ENCODE measurements at places on chromosomes 6 and 20.

- DNase-seq = no peak
Measured at GRCh38 chr6:36865835-36866234, 8.8 kb downstream of the PPIL1 start.

DNA sequence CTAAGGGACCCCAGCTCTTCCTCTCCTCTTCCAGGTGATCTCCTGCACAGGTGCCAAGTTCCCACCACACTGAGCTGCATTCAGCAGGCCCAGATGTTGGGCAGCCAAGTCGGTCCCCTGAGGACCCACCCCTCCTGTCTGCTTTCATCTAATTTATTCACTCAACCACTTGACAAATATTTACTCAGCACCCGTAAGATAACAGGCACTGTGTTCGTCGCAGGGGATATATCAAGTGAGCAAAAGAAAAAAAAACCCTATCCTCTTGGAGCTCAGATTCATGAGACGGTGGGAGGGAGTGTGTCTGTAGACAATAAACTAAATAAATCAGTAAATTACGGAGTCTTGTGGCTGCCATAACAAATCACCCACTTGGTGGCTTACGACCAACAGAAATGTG is 143.6 kb downstream of the MRPL14 start:
- DNase-seq = no peak

DNA sequence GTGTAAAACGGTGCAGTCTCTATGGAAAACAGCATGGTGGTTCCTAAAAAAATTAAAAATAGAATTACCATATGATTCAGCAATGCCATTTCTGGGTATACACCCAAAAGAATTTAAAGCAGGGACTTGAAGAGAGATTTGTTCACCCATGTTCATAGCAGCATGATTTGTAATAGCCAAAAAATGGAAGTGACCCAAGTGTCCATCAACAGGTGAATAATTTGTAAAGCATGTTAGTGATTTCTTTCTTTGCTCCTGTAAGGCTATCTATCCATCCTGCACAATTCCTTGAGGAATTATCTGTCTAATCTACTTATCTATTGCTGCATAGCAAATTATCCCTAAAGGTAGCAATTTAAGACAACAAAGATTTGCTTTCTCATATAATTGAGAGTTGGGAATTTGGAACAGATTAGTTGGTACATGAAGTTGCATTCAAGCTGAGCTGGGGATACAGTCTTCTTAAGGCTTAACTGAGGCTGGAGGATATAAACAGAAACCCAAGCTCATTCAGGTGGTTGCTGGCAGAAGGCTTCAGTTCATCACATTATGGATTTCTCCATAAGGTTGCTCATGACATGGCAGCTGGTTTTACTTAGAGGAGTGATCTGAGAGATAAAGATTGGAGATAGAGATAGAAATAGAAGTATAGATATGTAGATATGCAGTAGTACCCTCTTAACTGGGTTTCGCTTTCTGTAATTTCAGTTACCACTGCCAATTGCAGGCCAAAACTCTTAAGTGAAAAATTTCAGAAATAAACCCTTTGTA is 62.0 kb downstream of the IL22RA2 start:
- DNase-seq = no peak

DNA sequence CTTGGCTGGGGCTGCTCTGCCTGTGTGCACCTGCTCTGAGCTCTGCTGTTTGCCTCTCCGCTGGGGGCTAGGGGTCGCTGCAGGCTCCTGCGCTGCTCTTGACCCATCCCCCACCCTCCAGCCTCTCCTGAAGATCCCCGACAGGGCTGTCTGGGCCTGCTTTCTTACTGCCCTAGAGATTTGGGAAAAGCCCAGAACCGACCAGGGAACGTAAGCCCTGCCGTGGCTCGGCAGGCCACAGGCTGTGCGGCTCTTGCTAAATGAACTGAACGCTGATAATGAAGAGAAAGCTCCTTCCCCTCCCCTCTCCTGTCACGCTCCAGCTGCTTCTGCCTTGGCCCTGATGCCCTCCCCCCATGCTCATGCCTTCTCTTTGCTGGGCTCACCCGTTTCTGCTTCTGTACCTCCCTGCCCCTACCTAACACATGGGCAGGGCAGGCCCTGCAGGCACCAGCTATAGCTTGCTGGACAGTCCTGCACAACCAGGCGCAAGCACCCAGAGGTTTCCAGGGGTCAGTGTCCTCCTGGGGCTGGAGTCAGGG is 32.0 kb upstream of the PCMTD2 start:
- peak; percentile 46 for DNase-seq

GRCh38 chr6:53326372-53327016 is 22.3 kb downstream of the ELOVL5 start:
- peak; percentile 98 for DNase-seq

- peak; percentile 86 for DNase-seq
Measured at GRCh38 chr6:1136415-1136774, 175.5 kb upstream of the FOXQ1 start.

GRCh38 chr6:40521496-40521895 is 65.7 kb downstream of the LRFN2 start:
- no peak for DNase-seq

- DNase-seq = peak; percentile 87
Measured at GRCh38 chr6:41767112-41767833, 12.4 kb downstream of the FRS3 start.

DNA sequence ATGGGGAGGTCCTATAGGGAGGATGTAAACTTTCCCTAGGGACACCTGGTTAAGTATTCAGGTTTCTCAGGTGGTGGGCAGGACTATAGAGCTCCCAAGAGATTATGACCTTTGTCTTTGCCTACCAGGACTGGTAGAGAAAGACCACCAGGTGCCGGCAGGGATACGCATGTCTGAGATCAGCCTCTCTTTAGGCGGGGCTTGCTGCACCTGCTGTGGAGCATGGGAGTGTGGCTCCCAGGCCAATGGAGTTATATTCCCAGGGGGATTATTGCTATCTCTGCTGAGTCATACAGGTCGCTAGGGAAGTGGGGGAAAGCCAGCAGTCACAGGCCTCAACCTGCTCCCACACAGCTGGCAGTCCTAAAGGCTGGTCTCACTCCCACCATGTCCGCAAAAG is 280.5 kb upstream of the MMS22L start:
- DNase-seq = no peak

DNA sequence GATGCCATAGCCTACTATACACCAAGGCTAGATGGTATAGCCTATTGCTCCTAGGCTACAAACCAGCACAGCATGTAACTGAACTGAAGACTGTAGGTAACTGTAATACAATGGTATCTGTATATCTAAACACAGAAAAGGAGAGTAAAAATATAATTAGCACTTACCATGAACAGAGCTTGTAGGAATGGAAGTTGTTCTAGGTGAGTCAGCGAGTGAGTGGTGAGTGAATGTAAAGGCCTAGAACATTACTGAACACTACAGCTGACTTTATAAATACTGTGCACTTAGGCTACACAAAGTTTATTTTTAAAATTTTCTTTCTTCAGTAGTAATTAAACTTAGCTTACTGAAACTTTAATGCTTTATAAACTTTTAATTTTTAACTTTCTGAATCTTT is 129.5 kb downstream of the BTBD9 start:
- peak; percentile 73 for DNase-seq

- DNase-seq = no peak
Measured at GRCh38 chr6:169848946-169849345, 97.5 kb downstream of the ERMARD start.

GRCh38 chr20:46894579-46894958 is at the start of gene EYA2:
Gene EYA2 (plus strand): TSS chr20:46894843. CDS start chr20:46990011, 95,168 bp downstream.
- DNase-seq = peak; percentile 25

- DNase-seq = no peak
Measured at GRCh38 chr20:48920527-48921167, 864 bp upstream of the ARFGEF2 start.

GRCh38 chr6:151284012-151284411 is 44.2 kb downstream of the AKAP12 start:
- no peak for DNase-seq

GRCh38 chr6:35833536-35833935 is 28.4 kb downstream of the LHFPL5 start:
- DNase-seq = peak; percentile 55

GRCh38 chr20:45342855-45343531 is 5.2 kb downstream of the SDC4 start:
- no peak for DNase-seq

- no peak for DNase-seq
Measured at GRCh38 chr6:13711324-13711732, 307 bp downstream of the RANBP9 start.

DNA sequence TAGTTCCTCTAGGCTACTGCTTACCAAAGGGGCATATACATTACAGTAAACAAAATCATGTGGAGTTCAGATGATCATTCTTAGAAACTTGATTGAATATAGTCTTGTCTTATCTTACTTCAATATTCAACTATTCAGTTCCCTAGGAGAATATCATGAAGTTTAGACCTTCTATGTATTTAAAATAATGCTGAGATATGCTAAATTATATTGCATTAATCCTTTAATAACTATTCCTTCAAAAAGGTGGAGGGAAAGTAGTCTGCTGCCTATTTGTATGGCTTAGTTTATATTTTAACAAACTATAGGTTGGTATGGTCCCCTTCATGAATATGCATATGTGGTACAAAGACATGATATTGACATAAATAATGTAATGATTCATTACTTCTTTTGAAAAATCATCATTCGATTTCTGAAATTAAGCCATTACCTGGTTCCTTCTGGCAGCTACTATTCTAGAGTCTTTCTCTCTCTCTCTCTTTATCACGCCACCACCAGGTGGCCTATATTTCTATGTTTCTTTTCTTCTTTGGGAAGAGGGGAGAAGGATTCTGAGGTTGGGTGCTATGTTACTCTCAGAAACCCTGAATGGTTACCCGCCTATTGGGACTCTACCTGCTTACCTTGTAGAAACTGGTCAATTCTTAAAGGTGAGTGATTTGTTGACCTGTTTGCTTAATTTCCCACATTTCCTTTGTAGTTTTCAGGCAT is 855.8 kb downstream of the HACE1 start:
- DNase-seq = no peak

DNA sequence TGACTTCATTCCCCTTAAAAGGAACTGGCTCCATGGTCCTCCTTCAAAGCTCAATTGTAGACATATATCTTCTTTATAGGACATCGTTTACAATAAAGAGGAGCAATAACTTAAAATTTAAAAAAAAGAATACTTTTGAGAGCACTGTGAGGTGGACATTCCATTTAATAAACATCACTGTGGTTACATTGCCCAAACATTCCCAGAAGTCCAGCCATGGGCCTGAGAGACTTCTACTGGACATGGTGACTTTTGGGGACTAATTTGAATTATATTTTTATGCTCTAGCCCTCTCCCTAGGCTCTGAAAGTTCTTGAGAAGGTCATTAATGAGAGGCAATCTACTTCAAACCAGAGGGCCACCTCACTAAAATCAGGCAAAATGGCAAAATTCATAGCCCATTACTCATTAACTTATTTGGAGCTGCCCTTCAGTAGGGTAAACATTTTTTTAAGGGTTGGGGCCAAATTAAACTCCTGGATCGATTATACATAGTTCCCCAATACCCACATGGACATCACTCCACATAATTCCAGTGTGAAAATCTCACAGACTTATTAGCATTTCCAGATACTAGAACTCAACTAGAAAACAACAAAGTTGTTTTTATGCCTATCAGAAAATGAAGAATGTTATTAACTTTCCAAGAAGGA is 17.1 kb downstream of the ISM1 start:
- no peak for DNase-seq

DNA sequence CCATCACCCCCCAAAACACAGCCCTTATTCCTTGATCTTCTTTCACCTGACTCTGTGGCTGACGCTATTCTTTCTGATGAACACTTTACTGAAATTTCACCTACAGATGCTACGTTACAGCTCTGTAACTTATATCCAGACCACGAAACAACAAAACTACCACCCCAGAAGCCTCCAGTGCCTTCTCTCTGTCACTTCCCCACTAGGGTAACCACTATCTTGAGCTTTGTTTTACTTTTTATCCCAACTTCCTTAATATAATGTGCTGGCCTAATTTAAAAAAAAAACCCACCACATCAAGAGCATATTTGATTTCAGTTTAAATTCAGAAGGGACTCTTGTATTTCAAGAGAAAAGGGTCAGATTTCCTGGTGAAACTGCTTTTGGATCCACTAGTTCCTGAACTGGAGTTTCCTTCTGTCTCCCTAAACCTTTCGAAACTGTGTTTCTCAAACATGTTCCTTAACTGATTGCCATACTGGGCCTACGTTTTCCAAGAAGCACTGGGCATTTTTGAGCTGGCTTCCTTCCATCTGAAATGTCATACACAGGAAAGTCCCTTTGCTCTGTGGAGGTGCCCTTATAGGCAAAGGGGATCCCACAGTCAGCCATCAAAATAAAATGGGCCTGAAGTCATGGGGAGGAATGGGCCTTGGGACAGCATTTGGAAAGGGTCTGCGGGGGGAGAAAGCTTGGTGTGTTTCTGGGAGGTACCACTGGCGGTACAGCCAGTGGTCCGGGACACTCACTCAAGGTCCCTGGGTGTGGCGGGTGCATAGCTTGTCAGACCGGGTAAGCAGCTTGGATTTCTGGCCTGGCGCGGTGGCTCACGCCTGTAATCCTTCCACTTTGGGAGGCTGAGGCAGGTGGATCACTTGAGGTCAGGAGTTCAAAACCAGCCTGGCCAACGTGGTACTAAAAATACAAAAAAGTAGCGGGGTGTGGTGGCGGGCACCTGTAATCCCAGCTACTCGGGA is 25.8 kb upstream of the RTF2 start:
- DNase-seq = peak; percentile 46

GRCh38 chr6:127092466-127092865 is 26.0 kb upstream of the RSPO3 start:
- DNase-seq = no peak

GRCh38 chr6:138250513-138251247 is 32.4 kb upstream of the PBOV1 start:
- peak; percentile 5 for DNase-seq

GRCh38 chr20:63081351-63081750 is 74.6 kb upstream of the BHLHE23 start:
- no peak for DNase-seq

GRCh38 chr20:2365666-2366065 is 15.0 kb upstream of the TGM6 start:
- DNase-seq = no peak

GRCh38 chr6:45689926-45690615 is 312.3 kb upstream of the SUPT3H start:
- DNase-seq = no peak

DNA sequence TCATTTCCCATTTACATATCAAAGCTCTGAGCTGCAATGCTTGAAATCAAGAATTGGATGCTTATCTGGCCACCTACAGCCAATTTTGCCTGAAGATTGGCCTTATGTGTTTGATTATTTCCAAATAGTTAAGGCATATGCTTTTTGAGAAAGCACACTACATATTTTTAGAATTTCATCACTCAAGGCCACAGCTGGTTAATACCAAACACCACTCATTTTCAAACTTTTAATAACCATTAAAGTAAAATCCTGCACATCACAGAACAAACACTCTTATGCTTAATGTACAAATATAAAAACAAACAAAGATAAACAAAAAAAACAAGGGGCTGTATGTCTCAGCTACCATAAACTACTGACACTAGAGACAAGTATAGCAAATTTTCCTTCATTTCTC is 96.9 kb upstream of the HMGCLL1 start:
- peak; percentile 23 for DNase-seq

DNA sequence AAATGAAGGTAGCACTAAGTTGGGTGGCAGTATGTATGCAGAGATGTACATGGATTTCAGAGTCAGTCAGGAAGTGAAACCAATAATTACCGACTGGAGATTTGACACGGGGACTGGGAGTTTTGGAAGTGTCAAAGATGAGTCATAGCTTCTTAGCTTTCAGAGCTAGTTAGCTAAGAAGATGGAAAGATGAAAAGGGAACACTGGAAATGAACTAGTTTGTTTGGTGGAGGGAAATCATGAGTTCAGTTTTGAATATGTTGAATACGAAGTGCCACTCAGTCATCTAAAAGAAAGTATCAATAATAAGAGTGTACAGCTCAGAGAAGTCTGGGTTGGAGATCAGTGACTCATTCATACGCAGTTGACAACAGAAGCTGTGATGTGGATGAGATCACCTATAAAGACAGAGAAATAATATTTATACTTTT is 7.5 kb downstream of the ESF1 start:
- DNase-seq = peak; percentile 59

Measured in IMR-90 (cell line).